ENCODE measurements at places on chromosomes 16 and 17. TPM values are rescaled to one million over a fixed set of nuclear protein-coding genes. Genes with fewer than 3 reads are reported as not detected.

DNA sequence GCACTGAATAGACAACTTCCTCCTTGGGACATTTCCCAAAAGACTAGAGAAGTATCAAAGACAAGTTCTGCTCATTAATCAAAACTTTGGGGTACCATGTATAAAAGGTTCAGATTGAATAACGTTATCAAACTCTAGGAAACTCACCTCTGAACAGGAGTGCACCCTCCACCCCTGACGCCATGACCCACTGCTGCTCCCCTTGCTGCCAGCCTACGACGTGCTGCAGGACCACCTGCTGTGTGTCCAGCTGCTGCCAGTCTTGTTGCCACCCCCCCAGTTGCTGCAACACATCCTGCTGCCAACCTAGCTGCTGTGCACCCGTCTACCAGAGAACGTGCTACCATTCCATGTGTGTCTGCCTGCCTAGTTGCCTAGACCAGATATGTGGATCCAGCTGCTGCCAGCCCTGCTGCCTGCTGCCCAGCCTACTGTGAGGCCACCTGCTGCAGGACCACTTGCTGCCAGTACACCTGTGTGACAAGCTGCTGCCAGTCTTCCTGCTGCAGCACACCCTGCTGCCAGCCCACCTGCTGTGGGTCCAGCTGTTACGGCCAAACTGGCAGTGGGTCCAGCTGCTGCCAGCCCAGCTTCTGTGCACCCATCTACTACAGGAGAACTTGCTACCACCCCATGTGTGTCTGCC lies 13.8 kb upstream of the KRTAP9-2 start:
- peak; percentile 17 for DNase-seq

- DNase-seq = no peak
Measured at GRCh38 chr17:39981207-39981741, 667 bp downstream of the PSMD3 start.

DNA sequence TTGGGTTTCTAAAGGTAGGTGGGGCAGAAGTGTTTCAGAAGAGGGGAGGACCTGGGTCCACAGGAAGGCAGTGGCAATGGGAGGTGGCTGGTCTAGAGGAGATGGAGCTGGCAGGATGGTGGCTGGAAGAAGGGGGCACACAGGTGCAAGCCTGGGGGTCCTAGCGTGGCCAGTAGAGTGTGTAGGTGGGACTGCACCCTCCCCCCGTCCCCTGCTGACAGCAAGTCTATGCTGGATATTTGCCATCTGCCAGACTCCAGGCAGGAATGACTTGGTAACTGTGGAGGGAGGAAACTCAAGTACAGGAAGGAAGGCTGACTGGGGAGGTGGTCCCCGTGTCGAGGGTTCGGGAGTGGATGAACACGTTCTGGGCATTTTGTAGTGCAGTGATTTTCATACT lies 8.6 kb downstream of the MED9 start:
- DNase-seq = no peak

DNA sequence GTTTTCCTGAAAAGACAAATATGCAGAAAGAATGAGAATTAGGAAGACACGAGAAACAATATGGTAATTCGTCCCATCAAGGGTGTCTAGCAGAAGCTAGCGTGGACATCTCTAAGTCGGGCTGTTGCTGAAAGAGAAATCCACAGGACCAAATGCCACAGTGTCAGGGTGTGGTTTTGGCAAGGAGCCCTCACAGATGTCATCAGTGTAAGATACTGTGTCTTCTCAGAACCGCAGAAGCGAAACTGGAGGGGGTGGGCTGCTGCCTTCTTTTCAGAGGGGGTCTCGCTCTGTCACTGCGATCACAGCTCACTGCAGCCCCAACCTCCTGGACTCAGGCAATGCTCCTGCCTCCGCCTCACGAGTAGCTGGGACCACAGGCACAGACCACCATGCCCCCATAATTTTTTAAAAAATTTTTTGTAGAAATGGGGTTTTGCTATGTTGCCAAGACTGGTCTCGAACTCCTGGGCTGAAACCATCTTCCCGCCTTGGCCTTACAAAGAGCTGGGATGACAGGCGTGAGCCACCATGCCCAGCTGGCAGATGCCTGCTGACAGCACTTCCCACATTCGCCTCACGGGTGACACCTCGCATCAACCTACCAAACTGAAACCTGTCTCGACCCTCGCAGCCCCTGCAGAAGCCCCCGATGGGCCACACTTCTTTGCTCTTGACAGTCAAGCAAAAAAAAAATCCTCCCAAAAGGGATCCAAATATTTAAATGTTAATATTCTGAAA lies 26.2 kb downstream of the TRAP1 start:
- DNase-seq = no peak

DNA sequence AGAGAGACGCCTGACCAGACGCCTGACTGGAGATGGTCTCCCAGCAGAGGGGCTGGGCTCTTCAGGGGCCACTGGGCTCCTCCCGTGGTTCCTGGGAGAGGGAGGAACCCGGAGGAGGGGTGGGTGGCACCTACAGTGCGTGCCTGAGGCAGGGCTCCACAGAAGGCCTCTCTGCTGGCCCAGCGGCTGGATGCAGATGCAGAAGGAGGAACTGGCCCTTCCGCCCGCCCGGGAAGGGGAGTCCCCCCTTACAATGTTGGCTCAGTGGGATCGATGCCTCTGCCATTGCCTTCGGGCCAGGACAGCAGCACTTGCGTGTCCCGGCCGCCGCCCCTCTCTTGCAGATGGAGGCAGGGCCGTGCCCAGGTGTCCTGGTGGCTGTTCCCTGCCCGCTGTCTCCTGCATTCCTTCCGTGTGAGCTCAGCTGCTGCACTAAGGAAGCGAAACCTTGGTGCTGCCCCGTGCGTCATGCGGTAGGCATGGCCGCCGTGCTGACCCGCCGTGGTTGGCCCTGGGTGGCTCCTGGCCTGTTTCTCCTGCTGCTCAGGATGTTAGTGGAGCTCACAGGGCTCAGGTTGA lies 15.1 kb downstream of the BAIAP2 start:
- no peak for DNase-seq

DNA sequence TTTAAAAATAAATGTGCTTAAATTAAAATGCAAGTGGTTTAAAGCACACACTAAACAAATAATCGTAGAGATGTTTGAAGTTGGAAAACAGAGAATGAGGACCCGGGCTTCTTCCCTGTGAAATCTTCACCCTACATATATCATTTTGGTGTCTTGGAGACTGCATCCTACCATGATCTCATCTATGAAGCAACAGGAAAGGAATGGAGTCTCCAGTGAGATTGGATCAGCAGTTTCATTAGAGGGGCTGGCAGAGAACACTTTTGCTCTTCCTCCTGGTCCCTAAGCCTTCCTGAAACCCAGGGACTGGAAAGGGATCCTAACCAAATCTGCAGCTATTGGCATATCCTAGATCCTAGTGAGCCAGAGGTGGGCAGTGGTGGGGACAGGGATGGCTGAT lies 85.0 kb downstream of the GRIN2A start:
- no peak for DNase-seq

- no peak for DNase-seq
Measured at GRCh38 chr16:89491238-89491869, 993 bp upstream of the ANKRD11 start.

DNA sequence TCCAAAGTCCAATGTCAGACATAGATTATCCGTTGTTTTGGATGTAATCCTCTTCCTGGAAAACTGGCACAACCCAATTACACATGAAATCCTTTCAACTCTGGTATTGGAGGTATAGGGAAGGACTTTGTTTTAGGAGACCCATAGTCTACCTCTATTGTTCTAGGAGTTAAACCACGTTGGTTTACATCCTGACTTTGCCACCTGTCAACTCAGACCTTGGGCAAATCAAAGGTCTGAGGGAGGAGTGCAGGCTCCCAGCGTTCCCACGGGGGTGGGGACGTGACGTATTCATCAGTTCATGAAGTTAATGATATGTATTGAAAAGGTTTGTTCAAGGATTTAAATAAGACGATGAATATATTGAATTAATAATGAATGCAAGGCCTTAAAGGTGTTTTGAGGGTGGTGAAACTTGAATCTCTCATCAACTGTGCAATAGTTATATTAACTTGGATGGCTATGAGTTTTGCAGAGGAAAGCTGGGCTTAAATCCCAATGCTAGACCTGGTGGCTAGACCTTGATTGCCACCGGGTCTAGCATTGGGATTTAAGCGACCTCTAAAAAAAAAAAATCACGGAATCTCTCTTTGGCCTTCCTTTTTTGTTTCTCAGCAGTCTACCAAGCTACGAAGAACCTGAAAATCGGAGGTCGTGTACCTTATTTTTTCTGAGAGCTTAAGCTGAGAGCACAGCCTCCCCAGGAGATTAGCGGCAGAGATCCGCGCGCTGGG lies 744 bp upstream of the NF1 start:
- peak; percentile 19 for DNase-seq

GRCh38 chr17:78142119-78142861 lies 3.9 kb upstream of the C17orf99 start:
- DNase-seq = no peak

- DNase-seq = no peak
Measured at GRCh38 chr17:15926039-15926740, 18.7 kb upstream of the ADORA2B start.

- DNase-seq = no peak
Measured at GRCh38 chr16:73216932-73217331, 169.0 kb upstream of the ZFHX3 start.

DNA sequence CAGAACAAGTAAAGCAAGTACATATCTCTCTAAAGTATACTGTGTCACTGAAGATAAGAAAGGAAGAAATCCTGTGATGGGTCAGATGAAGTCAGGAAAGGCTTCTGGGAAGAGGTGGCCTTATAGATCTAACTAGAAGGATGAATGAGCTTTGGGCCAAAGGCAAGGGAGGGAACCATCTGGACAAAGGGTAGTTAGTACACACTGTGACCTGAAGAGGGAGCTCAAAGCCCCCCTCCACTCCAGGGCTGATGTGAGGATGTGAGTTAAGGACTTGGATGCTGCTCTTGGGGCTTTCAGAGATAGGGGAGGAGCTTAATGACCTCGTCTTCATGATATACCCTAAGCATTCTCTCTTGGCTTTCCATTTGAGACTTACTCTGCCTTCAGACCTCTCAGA lies 185.3 kb upstream of the CACNG3 start:
- DNase-seq = peak; percentile 42

GRCh38 chr16:83810901-83811300 lies 3.1 kb downstream of the HSBP1 start:
- no peak for DNase-seq

DNA sequence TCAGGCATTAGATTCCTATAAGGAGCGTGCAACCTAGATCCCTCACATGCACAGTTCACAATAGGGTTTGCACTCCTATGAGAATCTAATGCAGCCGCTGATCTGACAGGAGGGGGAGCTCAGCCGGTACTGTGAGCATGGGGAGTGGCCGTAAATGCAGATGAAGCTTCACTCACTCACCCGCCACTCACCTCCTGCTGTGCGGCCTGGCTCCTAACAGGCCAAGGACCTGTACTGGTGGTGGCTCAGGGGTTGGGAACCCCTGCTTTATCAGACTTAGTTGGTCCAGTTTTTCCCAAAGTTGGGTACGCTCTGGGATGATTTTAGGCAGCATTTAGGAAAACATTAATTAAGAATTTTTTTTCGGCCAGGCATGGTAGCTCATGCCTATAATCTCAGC lies 103.8 kb downstream of the MARF1 start:
- peak; percentile 70 for DNase-seq

- no peak for DNase-seq
Measured at GRCh38 chr16:55494994-55495421, 13.9 kb upstream of the LPCAT2 start.

DNA sequence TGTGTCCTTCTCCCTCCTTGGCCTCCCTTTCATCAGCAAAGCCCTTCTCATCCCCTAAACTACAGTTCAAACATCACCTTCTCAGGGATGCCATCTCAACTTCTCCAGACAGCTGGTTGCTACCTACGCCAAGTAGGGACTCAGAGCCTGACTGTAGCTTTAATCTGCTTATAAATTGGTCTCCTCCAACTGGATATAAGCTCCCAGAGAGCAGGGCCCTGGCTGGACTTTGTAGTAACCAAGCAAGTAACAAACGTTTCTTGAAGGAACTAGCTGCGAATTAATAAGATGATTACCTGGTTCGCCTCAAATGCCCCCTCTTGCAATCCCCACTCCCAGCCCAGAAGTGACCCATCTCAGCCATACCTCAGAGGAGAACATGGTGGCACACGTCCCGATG lies 17.5 kb upstream of the KLHL11 start:
- DNase-seq = no peak

- no peak for DNase-seq
Measured at GRCh38 chr17:75176625-75177024, 6.1 kb downstream of the SUMO2 start.

DNA sequence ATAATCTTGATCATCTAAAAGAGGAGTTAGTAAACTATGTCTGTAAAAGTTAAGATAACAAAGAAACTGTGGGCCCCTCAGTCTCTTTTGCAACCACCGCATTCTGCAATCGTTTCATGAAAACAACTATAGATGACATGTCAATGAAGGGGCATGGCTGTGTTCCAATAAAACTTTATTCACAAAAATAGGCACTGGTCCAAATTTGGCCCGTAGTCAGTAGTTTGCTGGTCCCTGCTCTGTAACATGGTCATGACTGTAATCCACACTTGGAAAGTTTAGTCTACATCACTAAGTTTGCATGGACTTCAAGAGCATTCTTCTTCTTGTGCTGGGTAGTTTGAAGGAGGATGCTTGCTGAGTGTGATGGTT lies 299.3 kb upstream of the PSMD7 start:
- no peak for DNase-seq

- no peak for DNase-seq
Measured at GRCh38 chr17:81713004-81713555, 996 bp downstream of the SLC25A10 start.

DNA sequence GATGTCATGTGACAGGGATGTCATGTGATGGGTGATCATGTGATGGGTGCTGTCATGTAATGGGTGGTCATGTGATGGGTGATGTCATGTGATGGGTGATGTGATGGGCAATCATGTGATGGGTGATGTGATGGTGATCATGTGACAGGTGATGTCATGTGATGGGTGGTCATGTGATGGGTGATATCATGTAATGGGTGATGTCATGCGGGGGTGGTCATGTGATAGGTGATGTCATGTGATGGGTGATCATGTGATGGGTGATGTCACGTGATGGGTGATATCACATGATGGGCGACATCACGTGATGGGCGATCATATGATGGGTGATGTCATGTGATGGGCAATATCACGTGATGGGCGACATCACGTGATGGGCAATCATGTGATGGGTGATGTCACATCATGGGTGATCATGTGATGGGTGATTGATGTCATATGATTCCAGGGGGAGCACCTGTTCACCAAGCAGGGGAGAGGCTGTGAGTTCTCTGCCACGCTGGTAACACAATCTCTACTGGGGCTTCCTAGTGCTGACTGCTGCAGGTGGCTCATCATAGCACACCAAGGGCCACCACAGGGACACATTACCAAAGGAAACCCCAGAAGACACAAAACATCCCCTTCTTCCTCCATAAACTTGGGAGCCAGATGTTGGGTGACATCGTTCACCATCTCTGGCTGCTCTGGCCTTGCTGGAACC lies 16.5 kb downstream of the CD300LB start:
- no peak for DNase-seq

GRCh38 chr17:7583253-7584109 lies at the start of gene MPDU1:
TSS of gene MPDU1 (plus strand) at chr17:7583852. CDS start at chr17:7583863, 11 bp downstream.
- peak; percentile 96 for DNase-seq

RNF151 gene
- not detected for total RNA-seq

CCL17 gene
- total RNA-seq = not detected

TMEM88 gene
- total RNA-seq = 23.7 TPM

ITGB3 gene
- not detected for total RNA-seq

CRYM gene
- not detected for total RNA-seq

CD300E gene
- not detected for total RNA-seq

CALB2 gene
- total RNA-seq = 0.39 TPM

ARL5C gene
- not detected for total RNA-seq

KRTAP1-5 gene
- total RNA-seq = not detected

CD19 gene
- 0.27 TPM for total RNA-seq

TNFSF12 gene
- total RNA-seq = 0.83 TPM

SPATA32 gene
- total RNA-seq = not detected

Measured in glutamatergic neuron (in vitro differentiated cells).